ENCODE measurements at places on chromosomes 7 and 10.

- no peak for DNase-seq
Measured at GRCh38 chr10:7383442-7383841, 27.4 kb downstream of the SFMBT2 start.

GRCh38 chr10:42732266-42732665 is 50.3 kb upstream of the BMS1 start:
- no peak for DNase-seq

GRCh38 chr10:129707406-129708388 is 240.7 kb downstream of the MGMT start:
- DNase-seq, result no peak

- DNase-seq, result no peak
Measured at GRCh38 chr7:119733127-119733879, 539.7 kb upstream of the KCND2 start.

- DNase-seq, result no peak
Measured at GRCh38 chr7:43876241-43876640, 6.9 kb upstream of the MRPS24 start.

DNA sequence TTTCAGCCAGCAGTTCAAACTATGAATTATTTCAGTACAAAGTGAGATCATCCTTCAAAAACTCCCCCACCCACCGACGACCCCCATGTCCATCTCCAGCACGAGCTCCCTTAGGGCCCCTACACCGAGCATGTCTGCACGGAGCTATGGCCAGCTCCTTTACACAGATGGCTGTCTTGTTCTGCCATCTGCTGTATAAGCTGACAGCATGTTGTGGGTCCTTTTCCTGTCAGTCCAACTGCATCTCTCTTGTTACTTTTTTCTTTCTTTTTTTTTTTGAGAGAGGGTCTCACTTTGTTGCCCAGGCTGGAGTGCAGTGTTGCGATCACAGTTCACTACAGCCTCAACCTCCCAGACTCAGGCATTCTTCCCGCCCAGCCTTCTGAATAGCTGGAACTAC is 21.6 kb downstream of the NPC1L1 start:
- DNase-seq, result no peak

GRCh38 chr7:71388181-71388580 is 256.2 kb downstream of the GALNT17 start:
- no peak for DNase-seq

DNA sequence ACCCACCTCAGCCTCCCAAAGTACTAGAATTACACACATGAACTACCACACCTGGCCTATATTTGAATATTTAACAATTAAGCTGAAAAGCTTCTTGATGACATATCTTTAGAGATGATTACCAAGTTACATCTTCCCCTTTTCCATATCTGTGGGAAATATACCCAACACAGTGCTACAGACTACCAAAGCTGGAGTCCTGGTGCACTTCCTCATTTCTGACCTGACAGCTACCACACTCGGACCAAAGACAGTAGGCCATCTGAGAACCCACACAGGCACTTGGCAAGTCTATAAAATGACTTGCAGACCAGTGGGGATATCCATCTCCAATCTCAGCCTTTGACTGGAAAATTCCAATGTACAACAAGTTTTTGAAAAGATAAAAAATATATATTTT is 270.4 kb upstream of the KLF14 start:
- DNase-seq, result no peak

DNA sequence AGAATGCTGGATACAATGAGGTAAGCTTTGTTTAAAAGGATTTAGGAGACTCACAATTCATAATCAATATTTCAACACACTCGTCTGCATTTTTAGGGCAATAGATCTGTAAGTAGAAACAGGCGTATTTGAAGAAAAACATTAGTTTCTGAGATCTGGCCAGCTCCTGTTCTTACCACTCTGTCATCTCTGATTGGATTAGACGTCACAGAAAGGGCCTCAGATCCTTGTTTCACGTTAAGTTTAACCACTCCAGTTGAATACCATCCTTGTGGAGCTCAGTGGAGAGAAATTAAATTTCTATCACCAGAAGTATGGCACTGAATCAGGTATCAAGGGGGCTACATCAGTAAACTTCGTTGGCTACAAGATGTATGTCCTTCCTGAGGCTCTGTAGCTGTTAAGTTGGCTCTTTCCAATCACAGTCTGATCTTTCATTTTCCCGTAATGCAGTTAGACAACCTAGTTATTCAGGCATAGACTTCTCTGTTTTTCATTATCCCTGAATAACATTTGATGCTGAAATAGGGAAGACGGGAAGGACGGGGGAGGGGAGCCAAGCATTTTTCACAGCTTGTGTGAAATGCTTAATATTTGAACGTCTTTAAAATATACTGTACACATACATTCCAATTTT is 659.2 kb upstream of the GALNT17 start:
- no peak for DNase-seq

DNA sequence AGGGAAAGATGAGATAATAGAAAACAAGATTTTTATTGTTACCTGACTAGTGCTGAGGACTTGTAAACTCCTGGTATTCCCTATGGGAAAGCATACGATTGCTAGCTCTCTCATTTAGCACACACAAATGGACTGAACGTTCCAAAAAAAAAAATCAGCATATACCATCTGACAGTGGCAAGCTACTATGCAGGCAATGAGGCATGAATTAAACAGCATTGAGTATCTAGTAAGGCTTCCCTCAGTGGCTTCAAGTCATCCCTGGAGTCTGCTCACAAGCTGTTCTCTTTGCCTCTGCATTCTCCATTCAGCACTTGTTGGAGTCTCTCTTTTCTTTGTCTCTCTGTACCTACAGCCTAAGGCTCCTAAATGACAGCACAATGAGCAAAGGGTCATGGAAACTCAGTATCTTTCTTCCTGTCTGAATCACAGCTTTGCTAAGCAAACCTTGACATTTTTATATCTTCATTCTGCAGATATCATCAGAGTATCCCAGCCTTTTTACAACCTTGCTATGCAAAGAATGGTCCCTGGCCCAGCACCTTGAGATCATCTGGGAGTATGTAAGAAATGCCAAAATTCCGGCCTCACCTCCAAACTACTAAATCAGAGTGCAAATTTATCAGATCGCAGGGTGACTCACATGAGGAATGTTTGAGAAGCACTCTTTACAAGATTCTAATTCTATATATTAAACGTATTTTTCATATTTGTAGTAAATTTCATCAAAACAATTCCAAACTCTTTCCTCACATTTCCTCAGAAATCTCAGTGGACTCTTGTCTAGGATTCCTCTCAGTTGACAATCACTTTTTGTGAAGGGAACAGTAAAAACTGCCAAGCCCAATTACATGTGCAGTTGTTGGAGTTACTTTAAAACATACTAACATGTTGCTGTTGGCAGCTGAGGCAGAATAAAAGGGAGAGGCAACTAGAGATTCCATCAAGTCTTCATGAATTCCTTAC is 10.8 kb upstream of the LIPA start:
- DNase-seq, result no peak

- DNase-seq, result peak; percentile 55
Measured at GRCh38 chr7:70788276-70788675, 343.7 kb upstream of the GALNT17 start.

GRCh38 chr10:84293171-84293570 is 35.2 kb upstream of the CCSER2 start:
- no peak for DNase-seq

- DNase-seq, result no peak
Measured at GRCh38 chr7:31019509-31019908, 32.6 kb upstream of the ADCYAP1R1 start.

DNA sequence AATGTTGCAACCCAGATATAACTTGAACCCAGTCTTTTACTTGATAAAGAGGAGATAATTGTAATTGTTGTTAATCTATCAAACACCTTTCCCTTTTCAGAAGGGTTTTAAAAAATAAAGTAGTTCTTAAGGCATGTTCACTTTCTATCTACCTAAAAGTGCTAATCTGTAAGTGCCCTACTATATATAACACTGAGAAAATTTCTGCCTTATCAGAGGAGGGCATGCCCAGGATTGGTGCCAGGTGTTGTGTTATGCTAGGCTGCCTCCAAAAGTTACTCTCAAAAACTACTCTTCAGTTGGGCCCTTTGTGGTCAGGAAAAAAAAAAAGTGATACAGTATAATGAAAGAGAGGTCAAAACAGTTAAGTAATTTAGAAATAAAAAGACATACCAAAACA is 36.3 kb downstream of the SMNDC1 start:
- no peak for DNase-seq

GRCh38 chr7:130662426-130662825 is 6.1 kb downstream of the COPG2 start:
- DNase-seq, result no peak

GRCh38 chr7:99128076-99128950 is 15.6 kb downstream of the SMURF1 start:
- DNase-seq, result no peak

DNA sequence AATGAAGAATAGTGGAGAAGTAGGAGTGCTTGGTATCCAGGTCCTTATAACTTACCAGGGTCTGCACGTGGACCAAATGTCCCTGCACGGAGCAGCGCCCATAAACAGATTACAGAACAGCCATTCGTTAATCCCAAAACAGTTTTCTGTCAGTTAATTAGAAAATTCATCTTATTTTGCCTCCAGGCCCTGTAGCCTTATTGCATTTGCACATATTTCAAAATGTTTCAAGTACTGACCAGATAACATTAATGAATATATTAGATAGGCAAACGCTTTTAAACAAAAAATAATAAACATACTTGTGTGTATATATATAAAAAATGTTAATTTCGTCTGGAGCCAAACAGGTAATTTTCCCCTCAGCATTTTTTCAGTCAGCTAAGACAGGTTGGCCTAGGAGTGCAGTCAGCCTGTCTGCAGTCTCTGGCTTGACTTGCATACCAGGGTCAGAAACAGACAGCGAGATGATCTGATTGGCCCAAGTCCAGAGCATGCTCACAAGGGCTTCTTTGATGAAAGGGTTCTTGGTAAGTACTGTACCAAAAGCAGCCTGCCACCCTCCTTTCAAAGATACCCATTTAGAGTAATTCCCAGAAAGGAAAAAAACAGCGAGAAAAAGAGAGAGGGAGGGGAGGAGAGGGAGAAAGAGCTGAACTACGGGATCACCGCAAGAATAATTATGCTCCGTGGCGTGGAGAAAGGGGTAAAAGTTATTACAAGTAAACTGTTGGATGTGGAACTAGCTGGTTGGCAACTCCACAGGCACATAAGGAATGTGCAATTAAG is 194.4 kb upstream of the TCF7L2 start:
- no peak for DNase-seq

GRCh38 chr10:31864834-31865518 is 63.7 kb downstream of the ARHGAP12 start:
- no peak for DNase-seq

DNA sequence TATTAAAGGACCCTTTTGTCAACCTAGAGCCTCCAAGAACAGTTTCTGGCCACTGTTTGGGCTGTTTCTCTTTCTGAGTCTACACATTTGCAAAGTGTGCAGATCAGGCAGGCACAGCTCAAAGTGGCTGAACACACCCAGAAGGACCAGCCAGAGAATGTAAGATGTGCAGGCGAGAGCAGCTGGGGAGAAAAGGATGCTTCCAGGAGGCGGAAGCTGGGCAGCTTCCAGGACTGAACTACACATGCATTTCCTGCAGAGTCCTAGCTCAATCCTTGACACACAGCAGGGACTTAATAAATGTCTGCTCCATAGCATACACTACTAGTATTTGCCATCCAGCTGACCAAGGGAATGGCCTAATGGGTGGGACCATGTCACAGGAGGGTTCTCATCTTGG is 70.9 kb downstream of the CTBP2 start:
- no peak for DNase-seq

DNA sequence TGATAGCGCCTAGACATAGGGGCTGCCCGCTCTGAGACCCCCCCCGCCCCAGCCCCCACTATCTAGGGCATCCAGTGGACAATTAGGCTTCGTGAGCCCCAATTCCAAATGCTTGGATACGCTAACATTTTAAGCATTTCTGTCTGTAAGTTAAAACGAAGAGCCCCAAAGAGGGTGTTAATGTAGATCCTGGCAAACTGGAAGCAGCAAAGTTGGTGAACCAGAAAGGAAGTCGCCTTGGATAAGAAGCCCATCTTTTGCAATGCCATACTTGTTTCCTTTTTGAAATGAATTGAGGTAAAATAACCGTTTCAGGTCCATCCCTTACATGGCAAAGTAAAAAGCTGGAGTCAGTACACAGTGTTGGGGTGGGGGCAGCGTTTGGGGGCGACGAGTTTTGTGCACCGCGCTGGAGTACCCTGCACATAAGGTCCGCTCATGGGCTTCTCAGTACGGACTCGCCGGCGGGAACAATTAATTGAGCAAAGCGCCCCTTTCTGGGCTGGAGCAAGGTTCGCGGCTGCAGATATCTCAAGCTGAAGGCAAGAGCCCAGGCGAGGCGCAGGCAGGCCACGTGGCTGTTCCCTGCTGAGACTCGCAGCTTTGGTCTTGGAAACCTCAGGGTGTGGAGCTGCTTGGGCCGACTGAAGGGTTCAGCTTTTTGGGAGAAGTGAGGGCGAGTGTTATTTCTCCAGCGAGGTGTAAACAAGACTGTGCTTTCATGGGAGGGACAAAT is 1.4 kb upstream of the TWIST1 start:
- DNase-seq, result no peak

GRCh38 chr10:59068581-59069191 is 107.8 kb upstream of the PHYHIPL start:
- DNase-seq, result no peak

All from activated naive CD4-positive, alpha-beta T cell treated with Interleukin-2 at 50 U/mL for 16 hours (primary cell).